ENCODE measurements at places on chromosomes 3 and 15. TPM values are rescaled to one million over a fixed set of nuclear protein-coding genes. Genes with fewer than 3 reads are reported as not detected.

DNA sequence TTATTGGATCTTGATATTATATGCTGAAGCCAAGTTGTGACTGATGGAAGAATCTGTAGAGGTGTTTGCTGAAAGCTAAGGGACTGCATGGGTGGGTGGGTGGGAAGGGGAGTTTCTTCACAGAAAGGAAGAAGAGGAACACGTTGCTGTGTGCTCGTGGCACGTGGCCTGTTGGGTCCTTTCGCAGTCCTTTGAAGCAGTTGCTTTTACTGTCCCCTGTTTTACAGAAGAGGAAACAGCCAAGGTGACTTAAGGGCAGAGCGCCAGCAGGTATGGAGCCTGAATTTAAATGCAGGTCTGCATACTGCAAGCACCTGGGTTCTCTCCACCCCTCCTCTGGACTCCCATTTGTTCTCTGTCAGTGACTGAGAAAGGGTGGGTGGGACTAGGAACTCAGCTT is 59.4 kb upstream of the PRR23C start:
- DNase-seq: no peak

TMCO5A gene
- total RNA-seq: not detected

SCN11A gene
- not detected for total RNA-seq

- no peak for DNase-seq
Observed at GRCh38 chr3:4163011-4163410, 140.2 kb upstream of the SETMAR start.

KCNAB1 gene
- 0.96 TPM for total RNA-seq

GRCh38 chr3:131396170-131396569 is 14.6 kb downstream of the NUDT16 start:
- DNase-seq: no peak

TRPC1 gene
- 19.8 TPM for total RNA-seq

- no peak for DNase-seq
Observed at GRCh38 chr3:182906036-182906435, 74.3 kb downstream of the DCUN1D1 start.

EDC3 gene
- 7.4 TPM for total RNA-seq

ITIH3 gene
- not detected for total RNA-seq

DNA sequence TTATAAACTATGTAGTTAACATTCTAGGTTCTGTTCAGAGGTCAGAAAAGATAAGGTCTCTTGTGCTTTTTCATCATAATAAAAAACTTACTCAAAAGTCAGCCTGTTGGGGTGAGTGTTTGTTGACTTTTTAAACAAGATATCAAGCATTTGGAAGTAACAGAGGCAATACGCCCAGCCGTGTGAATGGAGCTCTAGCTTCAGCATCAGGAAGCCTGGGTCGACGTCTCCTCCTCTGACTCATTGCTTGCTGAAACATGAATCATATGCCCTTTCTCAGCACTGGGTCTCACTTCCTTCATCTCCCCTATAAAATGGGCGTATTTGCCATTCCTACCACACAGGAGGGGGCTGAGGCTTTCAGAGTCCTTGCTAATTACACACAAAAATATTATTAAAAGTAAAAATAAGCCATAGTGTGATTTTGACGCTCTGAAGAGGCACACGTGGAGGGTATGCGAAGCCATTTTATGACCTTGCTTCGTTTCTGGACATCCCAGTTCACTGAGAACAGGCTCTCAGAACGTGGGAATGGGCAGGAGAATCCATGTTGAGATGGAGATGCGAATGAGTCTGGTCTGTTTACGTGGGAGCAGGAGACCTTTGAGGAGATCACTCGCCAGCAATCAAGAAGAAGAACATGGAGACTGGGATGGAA is 220.8 kb upstream of the TPRG1 start:
- peak; percentile 90 for DNase-seq

HGD gene
- total RNA-seq: not detected

DNA sequence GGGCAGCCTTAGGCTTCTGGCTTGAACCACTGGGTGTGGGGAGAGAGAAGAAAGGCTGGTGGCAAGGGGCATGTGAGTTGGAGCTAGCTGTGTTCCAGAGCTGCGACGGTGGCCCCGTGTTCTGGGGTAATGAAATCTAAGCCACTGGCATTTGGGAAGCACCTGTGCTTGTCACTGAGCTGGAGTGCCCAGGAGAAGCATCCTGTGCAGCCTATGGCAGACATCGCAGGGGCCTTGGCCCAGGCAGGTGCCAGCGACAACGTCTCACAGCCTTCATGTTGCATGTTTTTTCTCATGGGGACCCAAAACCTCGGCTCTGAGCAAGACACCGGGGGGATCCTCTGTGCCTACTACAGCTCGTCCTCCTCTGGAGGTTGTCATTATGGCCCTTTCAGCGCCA is 91.1 kb upstream of the PLXNA1 start:
- DNase-seq: no peak

DNA sequence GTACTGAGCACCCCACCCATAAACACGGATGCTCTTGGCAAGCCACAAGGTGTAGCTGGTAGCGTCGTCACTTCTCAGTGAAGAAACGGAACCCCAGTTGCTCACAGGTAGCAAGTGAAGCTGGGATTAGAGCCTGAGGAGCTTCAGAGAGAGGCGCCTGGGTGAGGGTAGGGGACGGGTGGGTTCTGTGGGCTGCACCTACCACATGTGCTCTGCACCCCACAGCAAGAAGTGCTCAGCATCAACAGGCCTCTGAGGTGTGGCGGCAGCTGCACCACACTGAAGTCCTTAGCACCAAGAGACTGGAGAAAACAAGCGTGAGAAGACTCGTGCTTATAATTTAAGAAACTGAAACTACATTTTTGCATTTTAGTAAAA is 9.8 kb downstream of the MAP6D1 start:
- no peak for DNase-seq

DNA sequence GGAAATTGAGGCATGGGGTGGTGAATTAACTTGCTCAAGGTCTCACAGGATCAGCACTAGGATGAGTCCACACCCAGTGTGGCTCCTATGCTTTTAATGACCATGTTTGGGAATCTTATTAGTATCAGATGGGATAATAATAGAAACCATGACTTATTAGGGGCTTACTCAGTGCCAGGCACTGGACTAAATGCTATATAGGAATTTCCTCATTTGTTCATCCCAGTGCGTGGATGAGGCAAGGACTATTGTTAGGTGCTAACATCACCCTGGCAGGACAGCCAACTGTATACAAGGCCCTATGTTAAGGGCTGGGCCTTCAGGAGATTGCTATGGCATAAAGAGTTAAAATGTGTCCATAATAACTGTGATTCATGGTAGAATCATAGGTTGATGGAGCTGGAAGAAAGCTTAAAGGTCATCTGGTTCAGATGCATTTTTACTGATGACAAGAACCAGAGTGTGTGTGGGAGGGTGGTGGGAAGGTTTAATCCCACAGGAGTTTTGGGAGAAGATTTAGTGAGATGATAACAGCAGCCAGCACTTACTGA is 4.7 kb upstream of the FEM1B start:
- DNase-seq: peak; percentile 70

GRCh38 chr15:38171973-38172372 is 80.7 kb upstream of the SPRED1 start:
- no peak for DNase-seq

RETNLB gene
- not detected for total RNA-seq

GRCh38 chr15:61186905-61187741 is 42.0 kb downstream of the RORA start:
- DNase-seq: no peak

- no peak for DNase-seq
Observed at GRCh38 chr3:166864473-166865467, 515.3 kb downstream of the ZBBX start.

LRTM1 gene
- total RNA-seq: 1.6 TPM

- no peak for DNase-seq
Observed at GRCh38 chr3:24952388-24952787, 457.7 kb upstream of the THRB start.

DNA sequence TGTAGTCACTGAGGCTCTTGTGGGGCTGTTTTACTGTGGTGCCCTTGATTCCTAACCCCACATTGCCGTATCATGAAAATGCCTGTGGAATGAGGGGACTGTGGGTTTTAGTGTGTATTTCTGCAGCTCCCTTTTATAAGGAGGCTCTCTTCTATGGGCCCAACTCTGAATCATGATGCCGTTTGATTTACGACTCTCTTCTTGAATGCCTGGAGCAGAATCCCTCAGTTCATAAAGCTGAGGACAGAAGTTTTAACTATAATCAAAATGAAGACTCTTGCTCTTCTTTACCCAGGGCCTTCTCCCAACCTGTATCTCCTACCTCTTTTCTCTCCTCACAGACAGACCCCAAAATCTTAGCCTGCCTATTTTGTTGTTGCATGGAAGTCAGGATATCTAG is 109.5 kb downstream of the RARB start:
- peak; percentile 15 for DNase-seq

KAT2B gene
- 11.3 TPM for total RNA-seq

- DNase-seq: peak; percentile 18
Observed at GRCh38 chr15:20341901-20342600, 199.5 kb downstream of the GOLGA6L6 start.

TNNC1 gene
- total RNA-seq: not detected

GRCh38 chr3:141368062-141368924 is at the start of gene ZBTB38:
ZBTB38 (plus strand) TSS chr3:141368504; CDS start chr3:141442389, 73,885 bp downstream.
- DNase-seq: peak; percentile 99
